ENCODE measurements at places on chromosomes 1 and 21. TPM values are rescaled to one million over a fixed set of nuclear protein-coding genes. Genes with fewer than 3 reads are reported as not detected.

DNA sequence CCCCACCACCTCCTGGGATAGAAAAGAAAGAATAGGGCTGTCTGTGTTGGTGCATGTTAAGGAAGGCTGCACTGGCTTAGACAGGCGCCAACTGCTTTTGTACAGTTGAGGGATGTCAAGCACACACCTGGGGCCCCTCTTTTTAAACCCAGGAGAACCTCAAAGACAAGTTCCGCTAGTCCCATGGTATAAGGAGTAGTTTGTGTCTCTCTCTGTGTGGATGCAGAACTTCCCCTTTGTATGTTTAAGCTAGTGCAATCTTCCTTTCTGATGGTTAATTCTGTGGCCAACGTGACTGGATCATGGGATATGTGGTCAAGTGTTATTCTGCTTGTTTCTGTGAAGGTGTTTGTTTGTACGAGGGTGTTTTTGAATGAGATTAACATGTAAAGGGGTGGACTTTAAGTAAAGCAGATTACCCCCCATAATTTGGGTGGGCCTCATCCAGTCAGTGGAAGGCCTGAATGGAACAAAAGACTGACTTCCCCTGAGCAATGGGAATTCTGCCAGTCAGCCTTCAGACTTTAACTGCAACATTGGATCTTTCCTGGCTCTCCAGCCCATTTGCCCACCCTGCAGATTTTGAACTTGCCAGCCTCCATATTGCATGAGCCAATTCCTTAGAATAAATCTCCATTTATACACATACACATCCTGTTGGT is 9.5 kb upstream of the DUSP10 start:
- DNase-seq, result no peak

DNA sequence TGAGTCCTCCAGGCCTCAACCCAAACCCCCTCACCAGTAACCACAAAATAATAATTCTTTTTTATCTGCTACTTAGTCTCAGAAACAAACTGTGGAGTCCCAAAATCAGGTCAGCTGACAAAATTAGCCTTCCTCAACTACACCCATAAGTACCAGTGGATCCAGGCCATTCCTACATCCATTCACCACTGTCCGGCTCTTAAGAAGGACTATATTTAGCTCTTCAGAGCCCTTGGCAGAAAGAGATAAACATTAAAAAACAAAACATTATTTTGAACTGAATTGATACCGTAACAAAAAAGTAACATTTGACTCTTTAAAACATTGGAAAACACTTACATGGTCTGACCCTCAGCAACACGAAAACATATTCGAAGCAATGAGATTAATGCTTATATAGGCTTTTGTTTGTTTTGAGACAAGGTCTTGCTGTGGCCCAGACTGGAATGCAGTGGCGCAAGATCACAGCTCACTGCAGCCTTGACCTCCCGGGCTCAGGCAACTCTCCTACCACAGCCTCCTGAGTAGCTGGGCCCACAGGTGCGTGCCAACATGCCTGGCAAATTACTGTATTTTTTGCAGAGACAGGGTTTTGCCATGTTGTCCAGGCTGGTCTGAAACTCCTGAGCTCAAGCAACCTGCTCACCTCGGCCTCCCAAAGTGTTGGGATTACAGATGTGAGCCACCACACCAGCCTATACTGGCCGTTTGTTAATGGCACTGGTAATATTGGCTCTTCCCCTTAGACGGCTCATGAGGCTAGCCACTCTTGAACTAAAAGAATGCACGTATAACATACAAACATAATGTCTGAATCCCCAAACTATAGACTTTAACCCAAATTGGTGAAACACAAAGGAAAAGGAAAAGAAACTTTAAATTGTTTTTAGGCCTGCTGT is 330.7 kb downstream of the SMYD3 start:
- no peak for DNase-seq

GRCh38 chr1:119341372-119341947 is 27.1 kb upstream of the HAO2 start:
- no peak for DNase-seq

DNA sequence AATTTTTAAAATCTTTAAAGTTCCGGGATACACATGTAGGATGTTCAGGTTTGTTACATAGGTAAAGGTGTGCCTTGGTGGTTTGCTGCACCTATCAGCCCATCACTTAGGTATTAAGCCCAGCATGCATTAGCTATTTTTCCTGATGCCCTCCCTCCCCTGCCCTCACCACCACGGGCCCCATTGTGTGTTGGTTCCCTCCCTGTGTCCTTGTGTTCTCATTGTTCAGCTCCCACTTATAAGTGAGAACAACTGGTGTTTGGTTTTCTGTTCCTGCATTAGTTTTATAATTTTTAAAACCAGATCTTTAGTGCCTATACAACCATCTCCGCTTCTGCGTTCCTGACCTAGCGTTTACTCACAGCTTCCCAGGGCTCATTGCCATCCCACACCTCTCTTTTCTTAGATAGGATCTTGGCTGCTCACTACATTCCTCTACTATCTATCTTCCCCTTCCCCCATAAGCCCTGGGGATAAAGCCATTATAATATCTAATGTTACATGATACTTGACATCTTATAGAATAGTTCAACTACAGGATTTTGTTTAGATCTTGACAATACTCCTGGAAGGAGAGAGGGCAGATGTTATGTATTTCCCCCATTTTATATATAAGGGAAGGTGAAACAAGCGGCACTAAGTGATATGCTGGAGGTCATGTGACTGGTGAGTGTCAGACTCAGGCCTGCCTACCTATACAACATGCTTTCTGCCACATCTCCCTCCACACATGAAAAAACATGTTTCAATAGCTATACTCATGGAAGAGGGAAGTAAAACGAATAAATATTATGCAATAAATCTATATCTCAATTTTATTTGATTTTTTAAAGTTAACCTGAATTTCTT is 52.3 kb upstream of the DNAJC6 start:
- DNase-seq, result no peak

GRCh38 chr1:233393084-233393840 is 65.7 kb downstream of the MAP3K21 start:
- no peak for DNase-seq

- no peak for DNase-seq
Observed at GRCh38 chr1:174519844-174520243, 72.1 kb downstream of the GPR52 start.

DNA sequence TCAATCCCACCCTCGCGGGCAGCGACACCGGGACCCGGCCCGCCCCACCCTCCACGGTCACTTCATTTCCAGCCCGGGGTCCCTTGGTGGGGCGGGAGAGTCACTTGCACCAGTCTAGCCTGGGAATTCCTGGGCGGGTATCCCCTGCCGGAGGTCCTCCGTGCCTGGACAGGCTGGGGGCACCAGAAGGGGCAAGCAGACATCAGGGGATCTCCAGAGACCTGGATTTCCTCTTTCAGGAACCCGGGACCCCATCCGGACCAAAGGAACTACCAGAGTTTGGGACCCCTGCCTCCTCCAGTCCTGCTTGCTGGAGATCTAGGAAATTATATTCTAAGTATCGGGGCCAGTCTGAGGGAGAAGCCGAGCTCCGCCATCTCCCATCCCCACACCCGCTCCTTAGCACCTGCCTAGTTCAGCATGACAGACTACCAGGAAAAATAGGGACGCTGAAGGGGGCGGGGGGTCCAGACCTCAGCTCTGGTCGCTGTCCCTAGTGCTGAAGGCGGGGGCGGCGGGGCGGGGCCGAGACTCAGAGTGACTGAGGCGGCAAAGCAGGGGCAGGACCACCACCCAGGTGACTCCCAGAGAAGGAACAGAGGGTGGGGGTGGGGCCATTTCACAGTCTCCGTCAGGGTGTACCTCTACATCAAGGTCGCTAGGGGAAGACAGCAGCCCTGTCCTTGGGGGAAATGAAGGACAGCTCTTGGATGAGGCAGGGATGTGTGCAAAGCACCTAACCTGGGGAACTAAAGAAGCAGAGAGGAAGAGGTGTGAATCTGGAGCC is 832 bp downstream of the HCN3 start:
- peak; percentile 92 for DNase-seq

DNA sequence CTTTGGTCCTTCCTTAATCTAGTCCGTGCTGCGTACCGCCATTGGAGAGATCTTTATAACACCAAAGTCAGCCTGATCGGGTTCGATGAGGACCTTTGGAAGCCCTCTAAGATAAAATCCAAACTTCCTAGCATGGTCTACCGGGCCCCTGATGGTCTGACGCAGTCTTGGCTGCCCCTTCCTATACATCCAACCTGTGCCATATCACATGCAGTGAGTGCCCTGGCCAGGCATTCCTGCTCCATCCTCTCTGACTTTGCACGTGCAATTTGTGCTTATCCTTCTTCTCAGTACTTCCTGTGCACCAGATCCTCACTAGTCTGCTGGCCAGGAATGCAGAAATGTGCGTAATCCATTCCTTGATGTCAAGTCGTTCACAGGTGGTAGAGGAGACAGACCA is 45.6 kb downstream of the CFAP57 start:
- no peak for DNase-seq

GRCh38 chr1:245184779-245185178 is 30.0 kb downstream of the KIF26B start:
- DNase-seq, result no peak

GRCh38 chr1:241482761-241483250 is 36.7 kb downstream of the FH start:
- DNase-seq, result no peak

TNNT2 gene
- total RNA-seq, result not detected

CD1E gene
- total RNA-seq, result not detected

All from activated CD8-positive, alpha-beta T cell treated with anti-CD3 and anti-CD28 coated beads for 36 hours (primary cell).